ENCODE measurements at places on chromosomes 3 and 15.

DNA sequence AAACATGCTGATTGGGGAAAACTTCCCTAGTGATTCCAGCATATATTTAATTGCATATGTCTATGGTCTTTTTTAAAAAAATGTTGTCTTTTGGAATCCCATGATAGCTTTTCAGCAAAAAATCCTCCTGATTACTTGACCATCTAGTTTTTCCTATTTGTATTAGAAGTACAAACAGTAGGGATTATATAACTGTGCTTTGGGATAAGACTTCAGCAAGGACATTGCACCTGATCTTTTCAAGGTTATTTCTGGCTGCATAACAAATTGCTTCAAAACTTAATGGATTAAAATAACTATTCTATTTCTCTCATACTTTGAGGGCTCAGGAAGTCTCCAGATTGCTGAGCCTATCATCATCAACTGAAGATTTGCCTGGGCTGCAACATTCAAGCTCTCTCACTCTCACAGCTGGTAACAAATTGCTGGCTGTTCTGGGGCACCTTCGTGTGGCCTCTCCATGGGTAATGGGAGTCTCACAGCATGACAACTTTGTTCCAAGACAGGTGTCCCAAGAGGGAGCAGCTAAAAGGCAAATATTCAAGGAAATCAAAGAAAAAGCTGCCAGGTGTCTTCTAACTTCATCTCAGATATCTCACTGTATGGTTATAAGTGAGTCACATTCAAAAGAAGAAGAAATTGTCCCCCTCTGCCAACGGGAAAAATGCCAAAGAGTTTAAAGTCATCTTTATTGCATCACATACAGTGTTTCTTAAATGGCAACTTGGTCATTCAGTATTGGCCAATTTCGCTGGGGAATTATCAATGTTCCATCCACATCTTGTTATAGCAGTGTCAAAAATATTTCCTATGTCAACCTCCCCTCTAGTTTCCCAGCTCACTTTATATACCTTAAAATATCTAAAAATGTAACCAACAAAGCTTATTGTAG lies 644.5 kb upstream of the GRM7 start:
- DNase-seq, result no peak

- no peak for DNase-seq
Observed at GRCh38 chr15:94177112-94177511, 54.2 kb upstream of the MCTP2 start.

- DNase-seq, result no peak
Observed at GRCh38 chr15:79582650-79583049, 150.5 kb downstream of the MINAR1 start.

DNA sequence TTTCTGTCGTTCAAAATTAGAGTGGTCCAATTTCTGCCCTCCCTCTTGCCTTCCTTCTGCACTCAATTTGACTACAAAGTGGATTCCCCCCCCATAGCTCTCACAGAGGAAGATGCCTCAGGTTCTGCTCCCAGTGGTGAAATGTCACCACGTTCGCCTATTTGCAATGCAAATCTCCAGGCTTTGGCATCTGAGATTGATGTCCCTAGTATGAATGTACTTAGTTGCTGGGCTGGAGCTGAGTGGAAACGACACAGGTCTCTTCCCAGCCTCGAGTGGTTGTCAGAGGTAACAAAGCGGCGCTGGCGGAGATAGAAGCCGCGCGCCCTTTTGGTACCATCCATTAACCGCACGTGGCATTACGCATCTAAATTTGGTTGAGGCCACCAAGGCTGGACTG lies 860.1 kb downstream of the MCTP2 start:
- DNase-seq, result no peak
